ENCODE measurements at places on chromosomes 13 and 19. TPM values are rescaled to one million over a fixed set of nuclear protein-coding genes. Genes with fewer than 3 reads are reported as not detected.

GRCh38 chr13:105345730-105346129, 1189.7 kb downstream of the EFNB2 start:
- DNase-seq: no peak

DNA sequence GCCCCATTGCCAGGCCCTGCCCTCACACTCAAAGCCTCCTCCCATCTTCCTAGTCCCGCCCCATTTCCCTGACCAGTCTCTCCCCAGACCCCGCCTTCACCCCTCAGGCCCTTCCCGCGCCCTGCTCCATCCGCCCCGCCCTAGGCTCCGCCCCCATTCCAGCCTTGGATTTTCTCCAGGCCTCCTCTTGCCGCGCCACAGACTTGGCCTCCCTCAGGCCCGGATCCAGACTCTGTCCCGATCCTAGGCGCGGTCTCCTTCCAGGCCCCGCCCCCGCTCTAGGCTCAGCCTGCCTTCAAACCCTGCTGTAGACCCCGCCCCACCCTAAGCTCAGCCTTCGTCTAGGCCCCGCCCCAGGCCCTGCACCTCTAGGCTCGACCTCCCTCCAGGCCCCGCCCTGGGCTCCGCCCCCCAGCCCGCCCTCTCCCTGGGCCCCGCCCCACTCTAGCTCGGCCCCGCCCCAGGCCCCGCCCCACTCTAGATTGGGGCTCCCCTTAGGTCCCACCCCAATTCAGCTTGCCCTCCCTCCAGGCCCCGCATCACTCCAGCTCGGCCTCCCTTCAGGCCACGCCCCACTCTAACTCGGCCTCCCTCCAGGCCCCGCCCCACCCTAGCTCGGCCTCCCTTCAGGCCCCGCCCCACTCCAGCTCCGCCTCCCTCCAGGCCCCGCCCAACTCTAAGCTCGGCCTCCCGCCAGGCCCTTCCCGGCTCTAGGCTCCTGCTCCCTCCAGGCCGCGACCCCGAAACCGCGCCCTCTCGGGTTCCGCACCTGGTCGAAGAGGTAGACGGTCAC, 18.5 kb downstream of the LMTK3 start:
- peak; percentile 79 for DNase-seq

DNA sequence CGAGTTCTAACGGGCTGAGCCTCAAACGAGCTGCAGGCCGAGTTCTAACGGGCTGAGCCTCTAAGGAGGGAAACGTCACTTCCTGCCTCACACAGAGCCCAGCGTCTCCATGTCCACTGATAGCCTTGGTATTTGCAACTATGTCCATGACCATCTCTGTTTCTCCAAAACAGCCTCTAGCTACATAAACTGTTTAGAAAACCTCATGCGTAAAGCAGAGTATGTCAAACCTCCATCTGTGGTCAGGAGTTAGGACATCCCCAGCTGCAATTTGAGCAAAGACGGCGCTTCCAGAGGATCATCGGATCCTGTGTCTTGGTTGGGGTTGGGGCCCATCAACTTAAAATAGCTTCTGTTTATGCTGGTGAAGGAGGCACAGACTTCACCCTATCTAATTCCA, 20.8 kb downstream of the RASA3 start:
- no peak for DNase-seq

CPB2 gene
- total RNA-seq: not detected

KIR2DL1 gene
- total RNA-seq: not detected
